ENCODE measurements at places on chromosomes 5 and 9.

DNA sequence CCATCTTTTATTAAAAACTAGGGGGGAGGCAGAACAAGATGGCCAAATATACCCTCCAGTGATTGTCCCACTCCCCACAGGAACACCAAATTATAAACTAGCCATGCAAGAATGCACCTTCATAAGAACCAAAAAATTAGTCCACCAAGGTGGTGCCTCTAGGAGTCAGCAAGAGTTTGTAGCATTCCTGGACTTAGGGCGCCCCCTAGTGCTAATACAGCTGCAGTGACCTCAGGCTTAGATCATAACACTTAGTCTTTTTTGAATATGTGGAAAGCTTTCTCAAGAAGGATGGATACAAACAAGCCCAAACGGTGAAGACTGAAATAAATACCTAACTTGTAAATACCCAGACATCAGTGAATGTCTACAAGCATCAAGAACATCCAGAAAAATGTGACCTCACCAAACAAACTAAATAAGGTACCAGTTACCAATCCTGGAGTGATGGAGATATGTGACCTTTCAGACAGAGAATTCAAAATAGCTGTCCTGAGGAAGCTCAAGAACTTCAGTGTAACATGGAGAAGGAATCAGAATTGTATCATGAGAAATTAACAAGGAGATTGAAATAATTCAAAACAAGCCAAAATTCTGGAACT is 19.3 kb downstream of the PPIP5K2 start:
- DNase-seq: peak; percentile 64

DNA sequence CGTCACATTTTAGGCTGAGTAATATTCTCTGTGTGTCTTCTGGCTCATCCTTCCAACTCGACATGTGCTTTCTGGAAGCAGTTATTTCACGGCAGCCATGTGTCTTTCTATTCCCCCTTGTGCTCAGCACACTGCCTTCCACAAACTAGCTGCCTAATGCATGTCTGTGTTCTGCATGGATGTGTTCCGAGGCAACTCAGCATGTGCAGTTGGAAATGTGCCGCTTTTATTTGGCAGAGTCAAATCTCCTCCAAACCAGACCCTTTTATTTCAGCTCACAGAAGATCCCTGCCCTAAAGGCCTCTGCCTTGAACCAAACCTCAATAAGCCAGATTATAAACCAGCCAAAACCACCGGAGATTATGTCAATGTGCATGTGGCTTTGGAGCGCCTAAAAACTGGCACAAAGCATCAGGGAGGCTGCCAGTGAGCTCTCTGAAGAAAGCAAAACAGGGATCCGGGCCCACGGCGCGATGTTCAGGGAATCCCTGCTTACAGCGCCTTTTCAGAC is 360.2 kb downstream of the DEPDC1B start:
- DNase-seq: peak; percentile 42

DNA sequence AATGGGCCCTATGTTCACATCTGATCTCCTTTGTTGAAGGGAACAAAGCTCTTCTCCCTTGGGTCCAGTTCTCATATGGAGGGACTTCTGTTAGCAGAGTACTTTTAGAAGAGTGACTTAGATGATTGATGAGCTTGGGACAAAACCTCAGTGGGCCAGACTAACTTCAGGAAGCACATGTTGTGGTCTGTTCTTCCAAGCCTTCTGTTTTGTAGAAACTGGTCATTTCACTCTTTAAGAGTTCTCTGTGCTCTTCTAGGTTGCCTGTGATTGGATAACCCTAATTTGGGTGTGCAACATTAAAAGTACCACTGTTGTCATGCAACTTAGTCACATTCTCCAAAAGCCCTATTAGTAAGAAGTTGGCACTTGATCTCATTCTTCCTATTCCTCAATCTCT is 183.5 kb upstream of the ACO1 start:
- DNase-seq: no peak

DNA sequence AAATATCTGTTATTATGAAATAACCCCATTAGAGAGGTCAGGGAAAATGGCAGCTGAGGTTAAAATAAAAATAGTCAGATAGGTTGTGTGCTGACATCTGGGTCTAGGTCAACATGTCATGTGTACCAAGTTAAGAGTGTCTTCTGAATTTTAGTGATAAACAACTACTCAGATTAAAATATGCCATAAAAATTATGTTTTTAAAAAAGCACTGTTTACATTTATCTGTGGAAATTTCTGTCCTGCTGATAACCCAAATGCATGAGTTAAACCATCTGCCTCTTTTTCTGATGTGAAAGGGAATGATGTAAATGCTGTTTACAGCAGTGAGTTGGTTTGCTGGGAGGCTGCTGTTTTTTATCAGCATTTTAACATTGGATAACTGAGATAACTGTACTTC is 361.2 kb upstream of the TARS1 start:
- DNase-seq: no peak

DNA sequence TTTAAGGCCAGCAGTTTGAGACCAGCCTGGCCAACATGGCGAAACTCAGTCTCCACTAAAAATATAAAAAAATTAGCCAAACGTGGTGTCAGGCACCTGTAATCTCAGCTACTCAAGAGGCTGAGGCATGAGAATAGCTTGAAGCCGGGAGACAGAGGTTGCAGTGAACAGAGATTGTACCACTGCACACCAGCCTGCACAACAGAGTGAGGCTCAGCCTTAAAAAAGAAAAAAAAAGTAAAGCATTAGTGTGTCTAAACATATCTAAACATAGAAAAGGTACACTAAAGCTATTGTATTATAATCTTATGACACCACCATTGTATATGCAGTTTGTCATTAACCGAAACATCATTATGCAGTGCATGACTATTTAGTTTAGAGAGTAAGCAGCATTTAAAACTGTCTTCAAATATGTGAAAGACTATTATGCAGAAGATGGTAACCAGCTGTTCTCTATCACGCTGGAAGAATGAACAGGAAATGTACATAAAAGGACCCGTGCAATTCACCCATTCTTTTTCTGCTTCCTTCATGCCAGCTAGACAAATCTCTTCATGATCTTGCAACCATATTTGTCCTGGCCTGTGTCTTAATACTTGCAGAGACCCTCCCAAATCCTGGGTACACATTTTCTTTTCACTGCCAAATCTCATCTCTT is 58.6 kb downstream of the ITGA1 start:
- DNase-seq: no peak

DNA sequence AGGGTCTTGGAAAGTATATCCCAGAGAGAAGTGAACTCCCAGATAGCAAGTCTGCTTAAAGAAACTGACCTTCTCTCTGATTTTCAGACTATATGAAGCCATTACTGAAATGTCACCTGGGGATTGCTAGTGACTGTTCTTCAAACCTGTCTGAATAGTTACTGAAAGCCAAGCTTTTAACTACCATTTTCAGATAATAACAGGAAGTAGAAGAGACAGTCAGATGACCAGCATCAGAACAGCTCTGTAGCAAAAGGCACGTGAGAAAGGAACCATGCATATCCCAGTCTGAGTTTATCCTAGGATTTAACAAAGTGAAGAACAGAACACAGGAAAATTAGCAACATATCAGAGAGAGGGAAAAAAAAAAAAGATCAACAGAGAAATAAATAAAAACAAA is 74.9 kb upstream of the SELENOP start:
- DNase-seq: no peak
